ENCODE measurements at places on chromosomes 1 and 21.

DNA sequence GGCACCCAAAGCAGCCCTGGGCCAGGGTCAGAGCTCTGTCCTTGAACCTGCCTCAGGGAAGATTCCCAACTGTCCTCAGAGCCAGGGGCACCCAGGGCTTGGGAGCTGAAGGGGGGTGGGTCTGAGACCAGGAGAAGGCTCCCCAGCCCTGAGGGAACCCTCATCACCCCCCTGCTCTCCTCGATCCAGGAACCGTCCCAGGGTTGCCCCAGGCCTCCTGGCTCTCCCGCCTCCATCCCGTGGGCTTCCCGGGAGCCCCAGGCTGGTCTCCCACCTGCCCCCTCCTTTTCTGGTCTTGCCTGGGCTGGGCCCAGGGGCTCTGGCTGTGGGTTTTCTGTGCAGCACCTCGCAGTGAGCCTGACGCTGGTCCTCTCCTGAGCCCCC is 6.7 kb upstream of the SAMD11 start:
- DNase-seq, result no peak

DNA sequence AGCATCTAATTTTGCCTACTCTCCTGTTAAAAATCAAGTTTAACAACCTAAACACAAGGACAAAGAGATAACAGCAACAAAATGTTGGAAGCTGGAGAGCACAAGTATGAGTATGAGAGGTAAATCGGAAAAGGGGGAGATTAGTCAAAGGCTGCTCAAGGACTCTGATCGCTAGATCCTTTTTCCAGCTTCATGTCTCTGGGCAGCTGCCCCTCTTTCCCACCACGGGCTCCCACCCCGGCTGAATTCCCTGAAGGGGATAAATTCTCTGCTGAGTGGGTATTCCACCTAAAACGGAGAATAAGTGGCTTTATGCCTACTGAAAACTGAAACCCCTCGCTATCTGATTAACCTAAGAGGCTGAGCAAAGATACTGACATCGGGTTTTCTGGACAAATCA is 696 bp upstream of the CTBS start:
- DNase-seq, result no peak

- DNase-seq, result no peak
These were observed 118.8 kb downstream of the NEK7 start for GRCh38 chr1:198275597-198275996.

- no peak for DNase-seq
These were observed 205.7 kb downstream of the USP25 start for GRCh38 chr21:15935530-15935929.

DNA sequence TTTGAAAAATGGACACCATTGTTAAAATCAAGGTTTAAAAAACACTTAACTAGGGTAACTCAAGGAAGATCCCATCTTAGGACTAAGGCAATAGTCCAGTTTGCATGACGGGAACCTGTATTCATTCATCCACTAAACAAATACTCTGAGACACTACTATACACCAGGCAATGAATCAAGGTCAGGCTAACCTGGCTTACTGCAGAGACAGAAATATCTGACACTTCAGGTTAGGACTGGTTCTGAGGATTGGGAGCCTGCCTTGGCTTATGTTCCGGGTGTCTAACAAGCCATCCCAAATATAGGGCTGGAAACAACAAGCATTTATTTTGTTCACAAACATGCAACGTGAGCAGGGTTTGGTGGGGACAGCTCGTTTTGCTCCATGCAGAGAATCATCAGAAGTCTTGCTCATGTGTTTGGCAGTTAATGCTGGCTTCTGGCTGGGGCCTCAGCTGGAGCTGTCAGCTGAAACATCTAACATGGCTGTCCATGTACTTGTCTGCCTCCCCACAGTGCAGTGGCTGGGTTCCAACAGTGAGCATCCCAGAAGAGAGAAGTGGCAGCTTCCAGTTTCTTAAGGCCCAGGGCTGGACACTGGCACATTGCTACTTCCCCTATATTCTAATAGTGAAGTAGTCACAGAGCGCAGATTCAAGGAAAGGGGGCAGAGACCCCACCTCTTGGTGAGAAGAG is 37.0 kb upstream of the CAMK1G start:
- DNase-seq, result no peak

DNA sequence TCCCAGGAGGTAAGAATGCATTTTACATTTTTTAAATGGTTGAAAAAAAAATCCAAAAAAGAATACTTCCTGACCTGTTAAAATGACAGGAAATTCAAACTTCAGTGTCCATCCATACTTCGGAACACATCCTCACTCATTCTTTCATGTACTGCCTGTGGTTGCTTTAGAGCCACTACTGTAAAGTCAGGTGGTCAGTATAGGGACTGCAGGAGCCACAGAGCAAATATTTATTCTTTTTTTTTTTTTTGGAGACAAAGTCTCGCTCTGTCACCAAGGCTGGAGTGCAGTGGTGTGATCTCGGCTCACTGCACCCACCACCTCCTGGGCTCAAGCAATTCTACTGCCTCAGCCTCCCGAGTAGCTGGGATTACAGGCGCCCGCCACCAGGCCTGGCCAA is 124.7 kb downstream of the CLIC6 start:
- DNase-seq, result no peak

DNA sequence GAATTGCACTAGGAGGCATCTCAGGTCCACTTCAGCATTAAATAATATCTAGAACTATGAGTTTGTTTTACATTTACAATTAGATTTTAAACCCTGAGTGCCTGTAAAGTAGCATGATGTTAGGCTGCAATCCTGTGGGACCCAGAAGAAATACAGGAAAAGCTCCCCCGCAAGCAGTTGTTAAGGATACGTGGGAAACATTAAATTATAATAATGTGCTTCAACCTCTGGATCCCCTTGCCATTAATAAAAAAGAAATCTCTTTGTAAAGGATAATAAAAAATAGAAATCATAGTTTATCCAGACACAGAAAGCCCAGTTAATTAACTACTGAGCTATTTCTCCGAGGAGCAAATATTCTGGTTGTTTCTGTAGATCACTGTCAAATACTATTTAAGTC is 106.0 kb downstream of the PCNX2 start:
- DNase-seq, result no peak

DNA sequence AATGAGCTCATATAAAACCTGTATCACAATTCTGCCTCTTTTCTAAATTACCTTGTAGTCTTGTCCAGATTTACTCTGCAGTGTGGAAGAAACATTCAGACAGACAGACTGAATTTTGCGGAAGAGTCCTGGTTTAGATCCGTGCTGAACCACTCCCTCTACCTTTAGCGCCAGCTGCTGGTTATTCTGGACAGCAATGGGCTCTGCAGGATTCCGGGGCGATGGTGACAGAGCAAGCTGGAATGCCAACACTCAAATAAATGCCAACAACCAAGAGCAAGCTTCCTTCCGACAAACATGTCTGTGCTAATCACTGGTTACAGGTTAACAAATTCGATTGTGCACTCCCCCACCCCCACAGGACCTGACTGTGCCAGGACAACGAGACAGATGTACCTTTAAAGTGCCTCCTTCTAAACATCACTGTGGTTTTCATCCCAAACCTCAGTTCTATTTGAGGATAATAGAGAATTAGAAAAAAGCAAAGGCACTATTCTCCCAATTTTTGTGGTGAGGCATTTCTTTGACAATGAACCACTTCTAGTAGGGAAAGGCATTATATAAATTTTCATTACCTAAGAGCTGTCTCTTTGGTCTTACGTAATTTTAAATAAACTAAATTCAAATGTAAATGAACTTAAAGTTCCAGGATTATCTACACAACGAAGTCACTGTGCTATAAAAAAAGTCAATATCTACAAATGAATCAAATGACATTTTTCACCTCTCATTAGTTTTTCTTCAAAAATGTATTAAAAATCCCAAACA is 90.4 kb downstream of the INTS7 start:
- no peak for DNase-seq

GRCh38 chr1:15436881-15437442 is 1.3 kb upstream of the CTRC start:
- no peak for DNase-seq

GRCh38 chr1:227317523-227318015 is 723 bp downstream of the CDC42BPA start:
- DNase-seq, result no peak

DNA sequence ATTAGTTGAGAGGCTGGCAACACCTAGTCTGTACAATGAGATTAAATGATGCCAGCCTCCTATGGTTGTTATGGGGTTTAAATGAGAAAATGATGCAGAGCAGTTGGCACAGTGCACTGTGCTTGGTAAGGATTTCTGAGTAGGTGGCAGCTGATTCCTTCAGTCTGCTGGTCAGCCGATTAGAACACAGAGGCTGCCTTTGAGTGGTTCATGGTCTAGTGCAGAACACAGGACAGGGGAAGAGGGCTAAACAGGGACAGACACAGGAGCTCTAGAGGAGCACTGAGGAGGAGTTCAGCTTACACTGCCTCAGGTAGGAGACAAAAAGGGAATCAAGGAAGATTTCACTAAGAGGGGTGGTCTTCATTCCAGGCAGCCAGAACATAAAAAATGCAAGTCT is 1.4 kb downstream of the TIE1 start:
- no peak for DNase-seq

- no peak for DNase-seq
These were observed 30.3 kb upstream of the NUF2 start for GRCh38 chr1:163291461-163291860.

DNA sequence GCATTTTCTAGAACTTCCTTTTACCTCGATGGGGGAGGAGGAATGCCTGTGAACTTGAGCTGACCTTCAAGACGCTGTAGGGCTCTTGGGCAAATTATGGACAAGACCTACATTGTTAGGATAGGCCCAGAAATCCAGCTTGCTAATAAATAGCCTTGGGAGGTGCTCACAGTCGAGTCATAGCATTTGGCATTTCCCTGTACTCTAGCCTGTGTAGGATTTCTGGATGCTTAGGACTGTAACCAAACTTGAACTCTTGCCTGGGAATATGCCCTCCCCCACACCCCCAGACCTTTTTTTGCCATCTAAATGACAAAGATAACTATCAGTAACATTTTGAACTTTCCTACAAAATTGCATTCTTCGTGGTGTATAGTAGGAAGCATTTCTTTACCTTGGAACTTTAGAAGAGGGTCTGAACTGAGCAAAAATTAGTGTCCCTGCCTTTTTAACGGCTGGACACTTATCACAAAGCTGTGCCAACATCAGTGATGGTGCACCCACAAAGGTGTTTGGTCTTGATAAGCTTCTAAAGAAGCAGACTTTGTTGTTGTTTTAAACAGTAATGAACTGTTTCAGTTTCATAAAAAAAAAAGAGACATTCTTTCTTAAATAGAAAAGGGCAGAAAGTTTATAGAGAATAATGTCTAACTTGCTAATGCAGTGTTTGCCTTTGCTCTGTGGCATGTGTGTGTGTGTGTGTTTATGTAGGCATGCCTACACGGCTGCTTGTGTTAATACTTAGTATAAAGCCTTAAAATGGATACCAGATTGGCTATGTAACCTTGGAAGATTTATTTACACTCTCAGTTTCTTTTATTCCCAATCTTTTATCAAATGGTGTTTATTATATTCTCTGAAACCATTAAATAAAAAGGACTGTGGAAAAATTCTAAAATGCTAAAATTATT is 88.2 kb downstream of the NFIA start:
- no peak for DNase-seq

- DNase-seq, result no peak
These were observed 46.5 kb upstream of the KIF26B start for GRCh38 chr1:245108246-245108645.

DNA sequence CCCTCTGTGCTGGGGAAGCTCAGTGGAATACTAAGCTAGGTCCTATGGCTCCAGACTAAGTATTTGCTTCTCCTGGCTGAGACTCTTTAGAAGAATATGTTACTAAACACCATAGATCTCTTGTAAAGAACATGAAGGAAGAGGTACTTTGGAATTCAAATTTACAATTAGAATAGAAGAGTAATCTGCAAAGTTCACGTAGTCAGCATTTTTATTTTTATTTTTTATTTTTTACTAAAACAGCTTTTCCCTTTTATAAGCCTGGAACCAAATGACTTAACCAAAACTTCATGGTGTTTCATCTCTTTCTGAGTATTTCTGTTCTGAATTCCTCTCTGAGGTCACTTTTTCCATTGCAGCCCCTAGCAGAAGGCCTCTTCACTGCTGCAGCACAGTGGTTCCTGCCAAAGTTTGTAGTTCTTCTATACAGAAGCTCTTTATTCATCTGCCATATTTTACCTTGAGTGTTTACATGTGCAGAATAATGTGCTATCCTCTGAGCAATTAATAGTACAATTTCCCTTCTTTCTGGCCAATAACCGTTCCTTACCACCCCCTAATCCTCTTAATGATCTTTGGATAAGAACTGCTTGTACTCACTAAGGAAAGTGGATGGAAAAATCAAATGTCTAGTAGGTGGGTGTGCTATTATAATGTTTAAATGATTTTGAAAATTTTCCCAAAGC is 27.2 kb downstream of the TSEN15 start:
- DNase-seq, result no peak

DNA sequence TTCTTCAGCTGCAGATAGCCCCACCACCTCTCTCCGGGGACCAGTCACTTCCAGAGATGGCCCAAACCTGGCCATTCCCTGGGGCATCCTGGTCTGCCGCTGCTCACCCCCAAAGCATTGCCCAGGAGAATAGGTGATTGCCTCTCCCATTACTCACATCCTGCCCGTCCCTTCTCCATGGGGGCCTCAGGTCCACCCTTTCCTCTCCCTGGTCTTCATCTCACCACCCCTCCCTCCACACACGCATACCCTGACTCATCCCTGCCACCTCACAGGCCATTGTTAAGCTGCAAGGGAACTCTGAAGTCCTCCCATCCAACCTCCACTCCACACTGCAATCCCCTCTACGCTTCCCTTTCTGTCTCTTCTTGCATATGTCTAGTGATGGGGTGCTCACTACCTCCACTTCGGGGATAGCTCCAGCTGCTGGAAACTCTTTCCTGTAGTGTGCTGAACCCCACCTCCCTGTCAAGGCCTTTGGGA is at the start of gene PLEKHG5:
Gene PLEKHG5 (minus strand): TSS at position 188 of the 483 bp plus-strand sequence. CDS start 14,096 bp downstream, outside the sequence.
- DNase-seq, result no peak

DNA sequence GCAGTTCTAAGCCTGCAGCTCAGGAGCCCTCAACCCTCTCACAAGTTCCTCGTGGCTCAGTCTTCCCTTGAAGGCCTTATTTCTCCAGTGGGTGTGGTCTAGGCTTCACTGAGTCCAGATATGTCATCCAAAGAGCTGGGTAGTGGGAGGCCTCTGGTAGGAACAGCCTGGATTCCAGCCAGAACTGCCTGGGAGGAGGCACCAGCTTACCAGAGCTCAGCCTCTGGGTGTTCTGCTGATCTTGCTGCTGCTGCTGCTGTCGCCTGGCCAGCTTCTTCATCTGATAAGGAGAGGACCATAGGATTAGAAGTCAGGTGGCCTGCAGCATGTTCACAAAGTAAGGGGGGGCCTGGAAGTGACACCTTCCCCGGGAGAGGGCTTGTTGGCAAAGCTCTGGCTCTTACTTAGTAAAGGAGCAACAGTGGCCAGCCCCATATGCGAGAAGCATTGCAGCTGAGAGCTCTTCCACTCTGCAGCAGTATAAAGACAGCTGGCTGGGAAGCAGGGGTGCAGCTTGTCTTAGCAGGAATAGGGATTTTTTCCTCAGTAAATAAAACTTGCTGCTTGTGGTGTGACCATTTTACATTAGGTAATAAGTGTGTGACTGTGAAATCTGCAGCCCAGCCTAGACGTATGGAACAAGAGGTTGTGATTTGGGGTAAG is 148.5 kb downstream of the LMX1A start:
- DNase-seq, result no peak

All from NCI-H187 (cell line).